ENCODE measurements at places on chromosomes 13 and 19.

GRCh38 chr13:50513300-50513877, 330.1 kb downstream of the DLEU7 start:
- no peak for DNase-seq
- no peaks in the 10 kb centered on the region for H3K36me3 ChIP-seq
- no peaks in the 10 kb centered on the region for H3K27me3 ChIP-seq
- no peak overlapping the region for H3K4me3 ChIP-seq
- peak overlapping the region; percentile 58 for H3K27ac ChIP-seq

- H3K27me3 ChIP-seq: no peaks in the 10 kb centered on the region
- no peak overlapping the region for H3K4me3 ChIP-seq
- peaks cover 8% of the 10 kb centered on the region for H3K4me1 ChIP-seq
- DNase-seq: no peak
- no peak overlapping the region for H3K27ac ChIP-seq
Measured at GRCh38 chr13:100490692-100491091, 97.9 kb downstream of the GGACT start.

DNA sequence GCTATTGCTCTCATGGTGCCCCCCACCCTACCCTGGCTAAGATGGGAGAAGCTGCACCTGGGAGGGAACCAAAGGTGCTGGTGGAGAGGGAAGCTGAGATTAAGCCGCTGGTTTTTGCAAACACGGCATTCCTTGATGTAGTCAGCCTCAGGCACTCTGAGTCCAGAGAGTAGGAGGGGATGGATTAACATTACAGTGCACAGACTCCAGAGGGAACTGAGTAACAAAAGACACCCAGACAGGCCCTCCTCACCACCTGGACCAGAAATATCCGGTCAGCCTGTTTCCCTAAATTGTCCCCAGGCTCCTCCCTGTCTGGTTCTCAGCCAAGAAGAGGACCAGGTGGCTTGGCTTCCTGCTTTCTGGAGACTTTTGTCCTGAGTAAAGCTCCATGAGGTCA, 28.9 kb upstream of the PABPC3 start:
- H3K27ac ChIP-seq: no peak overlapping the region
- no peak overlapping the region for H3K4me3 ChIP-seq
- peaks cover 9% of the 10 kb centered on the region for H3K4me1 ChIP-seq

DNA sequence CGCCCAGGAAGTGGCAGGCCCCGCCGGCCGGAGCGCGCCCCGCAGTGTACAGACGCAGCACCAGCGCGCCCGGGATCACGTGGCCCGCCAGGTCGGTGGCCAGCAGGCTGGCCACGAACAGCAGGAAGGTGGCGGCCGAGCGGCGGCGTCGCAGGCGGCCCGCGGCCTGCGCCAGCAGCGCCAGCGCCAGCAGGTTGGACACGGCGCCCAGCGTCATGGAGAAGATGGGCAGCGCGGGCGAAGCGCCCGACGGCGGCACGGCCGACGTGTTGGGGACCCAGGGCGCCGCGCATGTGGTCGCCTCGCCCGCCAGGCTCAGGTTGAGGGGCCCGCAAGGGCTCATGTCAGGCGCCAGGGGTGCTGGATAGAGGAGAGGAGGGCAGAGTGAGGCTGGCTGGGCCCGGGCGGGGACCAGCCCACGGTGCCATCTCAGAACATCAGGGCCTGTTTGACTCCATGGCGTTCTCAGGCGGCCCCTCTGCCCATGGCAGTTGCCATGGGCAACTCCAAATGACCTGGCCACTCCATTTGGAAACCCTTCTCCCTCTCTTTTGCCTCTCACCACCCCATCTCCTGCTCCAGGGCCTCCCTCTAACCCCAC, 1.1 kb downstream of the PTGER1 start:
- no peaks in the 10 kb centered on the region for H3K27me3 ChIP-seq
- H3K36me3 ChIP-seq: peaks cover 8% of the 10 kb centered on the region
- H3K27ac ChIP-seq: no peak overlapping the region
- DNase-seq: no peak
- peak overlapping the region; percentile 36 for H3K4me3 ChIP-seq

DNA sequence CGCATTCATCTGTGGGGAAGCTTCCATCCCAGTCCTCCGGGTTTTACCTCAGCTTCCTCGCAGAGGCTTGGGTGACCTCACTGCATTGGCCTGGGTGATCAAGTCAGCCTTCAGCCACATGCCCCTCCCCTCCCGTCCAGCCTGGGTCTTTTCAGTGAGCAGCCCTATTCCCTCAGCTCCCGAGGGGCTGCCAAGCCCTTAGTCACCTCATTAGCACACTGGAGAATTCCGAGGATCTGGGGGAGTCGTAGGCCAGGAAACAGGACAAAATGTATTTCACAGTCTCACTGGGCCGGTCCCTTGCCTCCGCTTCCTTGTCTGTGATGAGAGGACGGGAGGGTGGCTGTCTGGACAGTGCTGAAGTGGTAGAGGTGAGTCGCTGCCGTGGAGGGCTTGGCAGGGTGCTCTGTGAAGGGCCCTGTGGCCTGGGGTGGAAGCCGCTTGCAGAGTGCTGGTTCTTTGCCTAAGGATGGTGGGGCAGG, 19.9 kb downstream of the KDM4B start:
- H3K27me3 ChIP-seq: no peaks in the 10 kb centered on the region
- peaks cover 43% of the 10 kb centered on the region for H3K4me1 ChIP-seq
- H3K27ac ChIP-seq: peak overlapping the region; percentile 39
- no peak for DNase-seq
- H3K36me3 ChIP-seq: peaks cover 17% of the 10 kb centered on the region

- no peak for DNase-seq
- H3K36me3 ChIP-seq: peaks cover 43% of the 10 kb centered on the region
- H3K27ac ChIP-seq: no peak overlapping the region
- H3K27me3 ChIP-seq: no peaks in the 10 kb centered on the region
- no peak overlapping the region for H3K4me3 ChIP-seq
- H3K4me1 ChIP-seq: peaks cover 3% of the 10 kb centered on the region
Measured at GRCh38 chr19:36851898-36852297, 1.2 kb downstream of the ZNF345 start.

DNA sequence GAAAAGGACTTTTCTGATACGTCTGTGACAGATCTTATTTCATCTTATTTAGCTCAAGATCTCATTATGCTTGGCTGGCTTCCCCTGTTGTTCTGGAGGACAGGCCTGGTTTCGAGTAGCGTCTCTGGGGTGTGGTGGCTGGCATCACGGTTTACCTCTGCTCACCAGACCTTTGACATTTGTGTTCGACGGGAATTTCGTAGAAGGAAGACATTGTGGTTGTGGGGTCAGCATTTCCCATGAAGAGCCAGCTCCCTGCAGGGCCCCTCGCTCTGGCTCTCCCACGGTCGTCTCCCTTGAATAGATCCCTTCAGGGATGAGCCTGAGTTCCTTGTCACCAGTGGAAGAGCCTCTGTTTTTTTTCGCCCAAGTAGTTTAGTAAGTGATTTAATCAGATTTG, 78.6 kb upstream of the TEX29 start:
- H3K27me3 ChIP-seq: no peaks in the 10 kb centered on the region
- no peak overlapping the region for H3K4me3 ChIP-seq
- no peak overlapping the region for H3K27ac ChIP-seq
- peaks cover 48% of the 10 kb centered on the region for H3K36me3 ChIP-seq
- H3K4me1 ChIP-seq: no peaks in the 10 kb centered on the region

DNA sequence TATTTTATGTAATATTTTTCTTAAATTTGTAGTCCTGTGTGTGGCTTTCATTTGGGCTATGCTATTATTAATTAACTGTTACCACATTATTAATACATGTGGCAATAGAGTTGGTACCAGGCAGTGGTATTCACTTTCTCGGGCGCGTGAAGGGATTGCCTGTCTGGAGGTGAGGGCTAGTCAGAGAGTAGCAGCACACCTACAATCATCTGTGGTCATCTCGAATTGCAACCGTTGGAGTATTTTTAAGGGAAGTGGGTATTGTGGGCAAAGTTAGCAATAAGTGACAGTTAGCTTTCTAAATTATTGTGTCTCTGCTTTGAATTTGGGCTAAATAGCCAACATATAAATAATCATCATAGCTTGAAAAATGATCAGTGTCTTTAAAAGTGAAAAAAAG, 20.0 kb upstream of the GPR18 start:
- H3K27ac ChIP-seq: no peak overlapping the region
- no peak for DNase-seq
- no peaks in the 10 kb centered on the region for H3K27me3 ChIP-seq
- H3K4me1 ChIP-seq: peaks cover 3% of the 10 kb centered on the region

DNA sequence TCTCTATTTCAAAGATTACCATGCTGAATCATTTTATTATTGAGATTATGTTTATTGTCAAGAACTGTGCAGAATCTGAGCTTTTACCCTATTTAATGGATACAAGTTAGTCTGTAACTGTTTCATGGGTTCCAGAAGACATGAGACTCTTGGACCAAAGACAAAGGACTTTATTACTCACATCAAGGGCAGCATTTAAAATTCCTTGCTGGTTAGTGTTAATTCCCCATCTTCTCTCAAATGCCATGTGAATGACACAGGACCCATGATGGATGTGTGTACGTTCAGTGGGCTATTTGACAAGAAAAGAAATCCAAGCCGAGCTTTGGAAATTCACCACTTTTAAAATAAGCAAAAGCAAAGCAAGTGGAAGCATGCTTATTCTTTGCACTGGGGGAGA, 139.9 kb downstream of the PCDH20 start:
- H3K27me3 ChIP-seq: no peaks in the 10 kb centered on the region
- H3K36me3 ChIP-seq: no peaks in the 10 kb centered on the region
- no peaks in the 10 kb centered on the region for H3K4me1 ChIP-seq
- no peak overlapping the region for H3K4me3 ChIP-seq
- no peak for DNase-seq

GRCh38 chr19:48149430-48149829, 20.7 kb downstream of the LIG1 start:
- no peak overlapping the region for H3K4me3 ChIP-seq
- H3K36me3 ChIP-seq: peaks cover 16% of the 10 kb centered on the region

- peaks cover 29% of the 10 kb centered on the region for H3K4me1 ChIP-seq
- no peaks in the 10 kb centered on the region for H3K27me3 ChIP-seq
- no peak overlapping the region for H3K4me3 ChIP-seq
- H3K36me3 ChIP-seq: peaks cover 20% of the 10 kb centered on the region
- no peak for DNase-seq
Measured at GRCh38 chr13:100100115-100100879, 11.4 kb downstream of the PCCA start.

GRCh38 chr13:106507560-106508274, 27.7 kb downstream of the EFNB2 start:
- no peak for DNase-seq
- peaks cover 30% of the 10 kb centered on the region for H3K36me3 ChIP-seq

GRCh38 chr13:37601648-37602440, 3.3 kb upstream of the POSTN start:
- H3K27me3 ChIP-seq: no peaks in the 10 kb centered on the region
- no peak overlapping the region for H3K4me3 ChIP-seq
- H3K36me3 ChIP-seq: peaks cover 3% of the 10 kb centered on the region
- DNase-seq: no peak
- peak overlapping the region; percentile 64 for H3K27ac ChIP-seq

- H3K36me3 ChIP-seq: no peaks in the 10 kb centered on the region
- DNase-seq: peak; percentile 90
- H3K27me3 ChIP-seq: no peaks in the 10 kb centered on the region
- peaks cover 27% of the 10 kb centered on the region for H3K4me1 ChIP-seq
- no peak overlapping the region for H3K4me3 ChIP-seq
Measured at GRCh38 chr19:55632463-55632834, 8.1 kb upstream of the ZNF784 start.

DNA sequence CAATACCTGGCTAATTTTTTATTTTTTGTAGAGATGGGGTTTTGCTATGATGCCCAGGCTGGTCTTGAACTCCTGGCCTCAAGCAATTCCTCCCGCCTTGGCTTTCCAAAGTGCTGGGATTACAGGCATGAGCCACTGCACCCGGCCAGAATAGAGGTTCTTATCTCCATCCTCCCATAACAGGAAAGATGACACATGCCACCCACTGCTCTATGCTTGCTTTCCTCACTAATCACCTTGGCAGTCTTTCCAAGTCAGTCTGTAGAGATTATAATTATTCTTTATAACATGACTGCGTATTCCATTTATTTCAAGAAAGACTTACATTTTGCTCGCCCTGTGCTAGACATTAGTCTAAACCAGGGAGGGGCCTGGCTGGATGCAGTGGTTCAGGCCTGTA, 6.7 kb downstream of the VAV1 start:
- H3K27ac ChIP-seq: no peak overlapping the region
- no peaks in the 10 kb centered on the region for H3K36me3 ChIP-seq
- H3K4me1 ChIP-seq: no peaks in the 10 kb centered on the region
- no peak overlapping the region for H3K4me3 ChIP-seq
- H3K27me3 ChIP-seq: no peaks in the 10 kb centered on the region

DNA sequence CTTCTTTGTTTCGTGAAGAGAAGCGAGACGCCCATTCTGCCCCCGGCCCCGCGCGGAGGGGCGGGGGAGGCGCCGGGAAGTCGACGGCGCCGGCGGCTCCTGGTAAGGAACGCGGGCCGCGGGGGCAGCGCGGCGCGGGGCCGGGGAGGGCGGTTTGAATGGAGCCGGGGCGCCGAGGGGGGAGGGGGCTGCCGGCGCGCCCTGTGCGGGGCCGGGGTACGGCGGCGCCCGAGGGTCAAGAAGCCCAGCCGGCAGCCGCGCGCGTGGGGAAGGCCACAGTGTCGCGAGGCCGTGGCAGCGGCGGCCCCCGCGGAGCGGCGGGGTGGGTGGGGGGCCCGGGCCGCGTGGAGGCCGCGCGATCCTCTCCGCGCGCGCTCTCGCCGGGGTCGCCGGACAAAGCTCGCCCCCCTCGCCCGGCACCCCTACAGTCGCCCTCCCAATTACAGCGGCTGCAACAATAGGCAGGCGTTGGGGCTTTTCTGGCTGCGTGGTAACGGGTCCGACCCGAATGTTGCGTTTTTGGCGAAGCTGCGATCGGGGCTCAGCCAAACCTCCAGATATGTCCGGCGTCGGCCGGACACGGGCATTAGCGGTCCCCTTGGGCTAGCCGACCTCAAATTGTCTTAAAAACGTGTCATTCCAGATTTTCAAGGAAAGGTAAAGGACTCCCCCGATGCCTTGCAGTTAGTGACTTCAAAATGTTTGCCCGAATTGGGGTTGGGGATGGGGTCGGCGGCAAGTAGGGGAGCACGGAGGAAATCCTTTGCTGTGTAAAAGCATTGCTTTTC, 437 bp downstream of the SMARCA4 start:
- H3K4me3 ChIP-seq: peak overlapping the region; percentile 89
- H3K27me3 ChIP-seq: no peaks in the 10 kb centered on the region
- H3K27ac ChIP-seq: peak overlapping the region; percentile 98
- H3K36me3 ChIP-seq: peaks cover 2% of the 10 kb centered on the region
- H3K4me1 ChIP-seq: peaks cover 26% of the 10 kb centered on the region

DNA sequence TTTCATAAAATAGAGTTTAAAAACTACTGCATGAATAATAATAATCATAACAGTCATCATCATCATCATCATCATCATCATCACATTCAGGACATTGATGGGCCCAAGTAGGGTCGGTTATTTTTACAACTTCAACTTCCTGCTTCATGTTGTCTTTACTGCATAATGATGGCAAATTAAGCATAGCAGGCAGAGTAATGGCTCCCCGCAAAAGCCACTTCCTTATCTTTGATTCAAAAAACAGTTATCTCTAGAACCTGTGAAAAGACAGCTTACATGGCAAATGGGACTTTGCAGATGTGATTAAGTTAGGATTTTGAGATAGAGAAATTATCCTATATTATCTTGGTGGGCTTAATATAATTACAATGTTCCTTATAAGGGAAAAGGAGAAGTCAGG, 792.9 kb downstream of the LIG4 start:
- H3K27me3 ChIP-seq: no peaks in the 10 kb centered on the region
- H3K27ac ChIP-seq: no peak overlapping the region
- no peak for DNase-seq
- H3K4me1 ChIP-seq: no peaks in the 10 kb centered on the region
- H3K36me3 ChIP-seq: no peaks in the 10 kb centered on the region
- no peak overlapping the region for H3K4me3 ChIP-seq
